ENCODE measurements at places on chromosomes 7 and 10.

GRCh38 chr7:4107839-4108238, 574.3 kb upstream of the FOXK1 start:
- DNase-seq: no peak

DNA sequence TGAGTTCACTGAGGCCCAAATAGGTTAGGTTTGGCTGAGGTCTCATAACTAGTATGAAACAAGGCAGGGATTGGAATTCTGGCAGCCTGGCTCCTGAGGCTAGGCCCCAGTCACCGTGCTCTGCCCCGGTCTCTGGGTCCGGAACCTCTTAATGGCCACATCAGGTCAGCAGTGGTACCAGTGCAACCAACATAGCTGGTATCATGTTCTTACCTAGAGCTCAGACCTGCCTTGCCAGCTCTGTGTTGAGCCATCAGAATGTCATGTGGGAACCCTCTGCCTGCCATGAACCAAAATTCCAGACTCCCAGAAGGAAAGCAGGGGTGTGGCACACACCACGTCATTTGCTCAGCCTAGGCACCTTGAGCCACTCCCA, 56.5 kb downstream of the ZNF467 start:
- DNase-seq: no peak

DNA sequence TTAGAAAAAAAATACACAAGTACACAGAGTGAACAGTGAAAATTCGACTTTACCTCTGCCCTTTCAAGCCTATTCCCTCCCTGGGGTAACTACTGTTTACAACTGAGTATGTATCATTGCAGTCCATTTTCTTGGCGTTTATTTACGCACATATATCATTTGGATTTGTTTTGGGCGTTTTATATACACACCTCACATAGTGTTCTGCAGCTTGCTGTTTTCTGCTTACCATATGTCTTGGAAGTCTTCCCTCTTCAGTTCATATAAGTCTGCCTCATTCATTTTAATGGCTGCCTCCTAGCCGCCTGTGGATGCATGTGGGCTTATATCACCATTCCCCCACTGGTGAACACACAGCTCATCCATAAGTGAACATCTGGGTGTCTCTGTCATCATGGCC, 41.6 kb upstream of the COL13A1 start:
- DNase-seq: no peak

DNA sequence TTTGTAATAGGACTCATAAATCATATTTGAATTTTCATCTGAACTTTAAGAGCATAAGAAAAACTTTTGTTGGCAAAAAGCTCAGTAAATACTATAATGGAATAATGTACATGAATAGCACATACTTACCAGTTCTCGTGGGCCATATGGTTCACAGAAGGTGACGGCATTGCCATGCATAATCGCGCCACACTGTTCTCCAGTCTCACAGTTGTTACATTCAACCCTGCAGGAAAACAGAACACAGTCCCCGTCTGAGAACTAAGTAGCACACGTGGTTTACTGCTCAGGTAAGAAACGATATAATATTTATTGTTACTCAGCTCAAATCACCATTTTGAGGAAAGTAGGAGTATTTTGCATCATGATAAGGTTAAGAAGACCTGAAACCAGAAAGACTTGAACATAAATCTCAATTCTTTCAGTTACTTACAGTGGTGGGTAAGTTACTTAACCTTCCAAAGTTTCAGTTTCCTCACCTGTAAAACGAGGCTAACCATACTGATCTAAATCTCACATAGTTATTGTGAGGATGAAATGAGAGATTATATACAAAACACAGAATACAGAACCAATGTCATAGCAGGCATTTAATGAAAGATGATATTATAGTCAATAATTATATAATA, 261.4 kb downstream of the RELN start:
- no peak for DNase-seq

DNA sequence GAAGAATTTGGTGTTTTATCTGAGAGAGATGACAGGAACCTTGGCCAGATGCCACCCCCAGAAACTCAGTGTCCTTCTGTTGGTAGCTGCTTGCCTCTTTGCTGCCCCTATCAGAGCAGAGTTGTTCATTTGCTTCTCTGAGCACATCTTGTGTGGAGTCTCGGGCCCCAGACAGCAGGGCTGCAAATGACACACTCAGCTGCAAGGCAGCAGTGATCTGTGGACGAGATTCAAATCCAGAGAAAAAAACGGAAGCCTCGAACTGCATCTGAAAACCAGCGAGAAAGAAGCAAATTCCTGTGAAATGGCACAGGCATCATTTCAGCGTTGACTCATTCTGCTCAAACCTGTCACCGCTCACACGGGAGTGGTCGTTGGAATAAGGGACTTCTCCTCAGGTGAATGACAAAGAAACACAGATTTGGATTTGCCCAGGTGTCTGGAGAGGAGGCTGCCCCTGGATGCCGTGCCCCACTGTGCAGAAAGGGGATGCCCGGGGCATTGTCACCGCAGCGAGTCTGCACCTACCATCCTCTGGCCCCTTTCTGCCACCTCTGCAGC, 144.7 kb downstream of the PFKFB3 start:
- DNase-seq: peak; percentile 41

DNA sequence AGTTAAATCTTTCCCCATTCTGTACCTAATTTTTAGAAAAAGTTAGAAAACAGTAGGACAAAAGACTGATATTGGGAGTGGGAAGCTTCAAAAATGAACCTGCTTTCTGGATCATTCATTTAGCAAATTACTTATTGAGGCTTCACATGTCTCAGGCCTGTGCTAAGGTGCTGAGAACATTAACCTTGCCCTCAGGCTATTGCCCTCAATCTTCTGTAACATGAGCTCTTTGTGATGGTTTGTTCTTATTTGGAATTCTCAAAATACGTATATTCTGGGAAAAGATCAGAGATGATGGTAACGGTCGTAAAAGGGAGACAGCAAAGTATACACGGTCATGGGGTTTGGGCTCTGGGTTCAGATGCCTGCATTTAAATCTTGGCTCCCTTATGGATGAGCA, 39.5 kb upstream of the PRKG1 start:
- no peak for DNase-seq

- DNase-seq: no peak
Measured at GRCh38 chr7:158101821-158102450, 485.7 kb downstream of the PTPRN2 start.

GRCh38 chr7:40000734-40001315, 50.8 kb downstream of the CDK13 start:
- DNase-seq: no peak

DNA sequence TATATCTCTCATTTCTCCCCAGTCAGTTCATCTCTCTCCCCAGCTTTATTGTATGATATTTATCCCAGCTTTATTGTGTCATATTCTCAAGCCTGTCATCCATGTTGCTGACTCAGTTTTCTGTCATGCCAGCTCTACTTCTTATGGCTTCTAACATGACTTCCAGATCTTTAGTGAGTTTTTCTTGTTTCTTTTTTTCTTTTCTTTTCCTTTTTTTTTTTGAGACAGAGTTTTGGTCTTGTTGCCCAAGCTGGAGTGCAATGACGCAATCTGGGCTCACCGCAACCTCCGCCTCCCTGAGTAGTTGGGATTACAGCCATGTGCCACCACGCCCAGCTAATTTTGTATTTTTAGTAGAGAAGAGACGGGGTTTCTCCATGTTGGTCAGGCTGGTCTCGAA, 28.7 kb upstream of the CALU start:
- DNase-seq: no peak

DNA sequence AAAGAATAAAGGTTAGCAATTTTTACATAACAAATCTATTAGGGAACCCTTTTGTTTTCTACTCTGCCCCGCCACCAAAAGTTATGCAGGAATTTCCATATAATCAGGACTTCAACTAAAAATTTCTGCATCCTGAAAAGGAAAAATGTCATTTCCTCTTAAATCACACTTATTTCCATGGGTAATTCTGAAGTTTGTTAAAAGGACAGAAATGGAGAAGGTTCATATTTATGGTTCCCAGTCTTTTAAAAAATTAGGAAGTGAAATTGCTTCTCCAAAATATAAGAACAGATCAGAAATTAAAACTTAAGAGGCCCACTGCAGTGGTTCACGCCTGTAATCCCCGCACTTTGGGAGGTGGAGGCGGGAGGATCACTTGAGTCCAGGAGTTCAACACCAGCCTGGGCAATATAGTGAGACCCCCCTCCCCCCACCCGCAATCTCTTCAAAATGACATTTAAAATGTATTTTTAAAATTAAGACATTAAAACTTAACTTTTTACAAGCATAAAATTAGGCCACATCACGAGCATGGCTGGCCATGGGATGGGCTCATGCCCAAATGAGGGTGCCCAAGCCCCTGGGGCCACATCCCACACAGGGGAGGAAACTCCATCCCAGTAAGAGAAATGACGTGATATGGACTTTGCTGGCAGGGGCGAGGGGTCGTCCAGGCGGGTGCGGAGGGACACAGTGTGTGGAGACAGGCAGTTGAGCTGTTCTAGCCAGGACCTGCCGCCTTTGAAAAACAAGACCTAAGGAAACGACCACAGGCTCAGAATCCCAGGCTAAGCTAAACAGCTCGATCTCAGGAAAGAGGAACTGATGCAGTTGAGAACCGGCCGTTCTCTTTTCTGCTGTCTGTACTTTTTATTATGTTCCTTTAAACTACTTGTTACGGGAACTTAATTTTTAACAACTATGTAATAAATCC, 51.3 kb upstream of the NFE2L3 start:
- no peak for DNase-seq

DNA sequence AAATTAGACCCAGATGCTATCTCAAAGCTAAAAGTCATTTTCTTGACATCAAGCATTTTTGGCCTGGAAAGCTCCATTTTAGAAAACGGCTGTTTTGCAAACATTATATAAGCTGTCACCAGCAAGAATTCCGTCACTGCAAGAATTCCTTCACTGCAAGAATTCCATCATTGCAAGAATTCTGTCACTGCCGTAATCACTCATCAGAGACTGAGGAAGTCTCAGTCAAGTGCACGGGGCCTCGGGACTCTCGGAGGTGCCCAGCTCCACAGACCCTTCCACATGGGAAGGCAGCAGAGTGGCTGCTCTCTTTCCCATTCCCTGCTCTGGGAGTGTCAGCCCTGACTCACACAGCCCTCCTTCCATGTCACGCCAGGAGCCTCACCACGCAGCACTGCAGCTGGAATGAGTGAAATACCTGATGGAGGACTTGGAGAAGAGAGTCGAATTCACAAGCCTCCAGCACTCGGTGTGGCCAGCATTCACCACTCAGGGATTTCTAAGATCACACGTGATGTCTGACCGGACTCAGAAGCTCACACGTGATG, 168.3 kb downstream of the PTPRN2 start:
- no peak for DNase-seq

- DNase-seq: no peak
Measured at GRCh38 chr7:18708204-18708603, 212.7 kb downstream of the HDAC9 start.

GRCh38 chr10:356452-356851, 221.2 kb downstream of the ZMYND11 start:
- DNase-seq: no peak

DNA sequence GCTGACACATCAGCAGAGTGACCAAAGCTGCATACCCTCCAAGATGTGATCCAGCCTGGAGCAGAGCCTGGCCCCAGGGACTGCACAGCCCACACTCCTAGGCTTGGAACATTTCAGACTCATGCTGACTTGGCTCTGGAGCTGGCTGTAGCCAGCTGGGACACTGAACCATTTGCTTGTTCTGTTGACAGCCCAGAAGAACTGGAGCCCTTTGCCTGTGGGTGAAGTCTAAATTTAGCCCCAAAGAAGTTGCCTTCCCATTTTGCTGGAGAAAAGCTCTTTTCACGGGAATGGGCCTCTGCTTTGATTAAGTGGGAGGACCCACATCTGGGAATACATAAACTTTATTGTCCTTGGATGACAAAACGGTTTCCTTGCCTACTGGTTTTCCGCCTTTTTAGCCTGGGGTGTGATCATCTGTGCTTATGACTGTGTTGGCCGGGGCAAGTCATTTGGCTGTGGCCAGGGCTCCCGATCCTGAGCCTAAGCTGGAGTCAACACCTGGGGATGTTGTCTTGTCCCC, 186.2 kb upstream of the BMPER start:
- DNase-seq: no peak

DNA sequence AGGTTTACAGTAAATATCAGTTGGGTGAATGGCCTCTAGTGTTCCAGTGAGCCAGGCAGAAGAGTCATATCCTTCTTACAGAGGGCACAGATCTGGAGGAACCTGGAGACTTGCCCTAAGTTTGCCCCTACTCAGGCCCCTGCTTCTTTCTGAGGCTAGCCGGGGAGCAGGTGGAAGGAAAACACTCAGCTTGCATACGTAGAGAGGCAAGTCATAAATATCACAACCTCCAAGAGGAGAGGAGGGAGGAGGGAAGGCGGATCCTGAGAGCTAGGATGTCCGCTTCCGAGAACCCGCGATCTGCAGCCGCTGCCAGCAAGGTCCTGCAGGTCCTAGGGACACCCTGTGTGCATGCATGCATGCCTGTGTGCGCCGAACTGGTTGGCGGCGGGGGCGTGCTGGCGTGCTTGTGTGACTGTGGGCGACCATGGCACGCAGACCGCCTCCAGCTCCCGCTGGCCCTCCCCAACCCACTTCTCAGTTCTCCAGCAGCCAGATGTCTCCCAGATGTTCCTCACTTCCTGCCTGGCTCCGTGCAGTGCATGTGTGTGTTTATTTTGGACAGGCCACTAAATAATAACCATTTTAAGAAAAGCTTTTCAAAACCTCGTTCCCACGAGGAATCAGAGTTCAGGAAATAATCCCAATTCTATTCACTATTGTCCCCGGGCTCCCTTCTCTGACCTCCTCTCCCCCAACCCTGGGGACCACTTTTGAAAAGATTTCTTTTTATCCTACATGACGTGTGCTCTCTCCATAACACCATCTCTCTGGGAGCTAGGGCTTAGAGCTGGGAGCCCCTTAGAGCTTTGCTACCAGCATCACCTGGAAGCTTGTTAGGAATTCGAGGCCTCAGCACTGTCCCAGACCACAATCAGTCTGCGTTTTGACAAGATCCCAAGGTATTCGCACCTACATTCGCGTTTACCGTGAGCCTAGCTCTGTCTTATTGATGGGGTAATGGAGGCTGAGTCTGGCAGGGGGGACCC, 32.4 kb downstream of the UNC5B start:
- DNase-seq: no peak

DNA sequence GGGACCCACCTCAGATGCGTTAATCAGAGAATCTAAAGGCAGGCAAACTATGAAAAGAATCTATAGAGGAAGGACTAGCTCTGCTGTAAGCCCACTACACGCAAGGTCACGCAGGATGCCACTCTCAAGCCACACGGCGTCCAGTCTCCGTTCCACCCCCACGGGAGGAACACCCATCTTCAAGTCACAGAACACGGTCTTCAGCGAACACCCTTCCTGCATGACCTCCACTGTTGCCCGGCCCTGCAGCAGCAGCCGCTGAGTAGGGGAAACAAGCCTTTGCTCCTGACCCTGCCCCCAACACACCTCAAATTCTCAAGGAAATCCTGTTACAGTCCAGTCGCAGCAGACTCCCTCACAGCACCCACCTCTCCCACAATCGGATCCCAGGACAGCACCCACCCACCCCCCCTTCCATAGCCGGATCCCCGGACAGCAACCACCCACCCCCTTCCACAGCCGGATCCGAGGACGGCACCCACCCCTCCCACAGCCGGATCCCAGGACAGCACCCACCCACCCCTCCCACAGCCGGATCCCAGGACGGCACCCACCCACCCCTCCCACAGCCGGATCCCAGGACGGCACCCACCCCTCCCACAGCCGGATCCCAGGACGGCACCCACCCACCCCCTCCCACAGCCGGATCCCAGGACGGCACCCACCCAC, 133.7 kb downstream of the DIP2C start:
- no peak for DNase-seq

Data from stimulated activated CD4-positive, alpha-beta T cell treated with anti-CD3 and anti-CD28 coated beads, Interleukin-12 subunit alpha, Interleukin-12 subunit beta, amount 100 ng/mL, for 4 hours (primary cell).